ENCODE measurements at places on chromosomes 4 and X. TPM values are rescaled to one million over a fixed set of nuclear protein-coding genes. Genes with fewer than 3 reads are reported as not detected.
A peak's percentile ranks its signal among the peaks of the same experiment; 100 is the strongest.

GALNT7 gene
- total RNA-seq, result 80.9 TPM

DNA sequence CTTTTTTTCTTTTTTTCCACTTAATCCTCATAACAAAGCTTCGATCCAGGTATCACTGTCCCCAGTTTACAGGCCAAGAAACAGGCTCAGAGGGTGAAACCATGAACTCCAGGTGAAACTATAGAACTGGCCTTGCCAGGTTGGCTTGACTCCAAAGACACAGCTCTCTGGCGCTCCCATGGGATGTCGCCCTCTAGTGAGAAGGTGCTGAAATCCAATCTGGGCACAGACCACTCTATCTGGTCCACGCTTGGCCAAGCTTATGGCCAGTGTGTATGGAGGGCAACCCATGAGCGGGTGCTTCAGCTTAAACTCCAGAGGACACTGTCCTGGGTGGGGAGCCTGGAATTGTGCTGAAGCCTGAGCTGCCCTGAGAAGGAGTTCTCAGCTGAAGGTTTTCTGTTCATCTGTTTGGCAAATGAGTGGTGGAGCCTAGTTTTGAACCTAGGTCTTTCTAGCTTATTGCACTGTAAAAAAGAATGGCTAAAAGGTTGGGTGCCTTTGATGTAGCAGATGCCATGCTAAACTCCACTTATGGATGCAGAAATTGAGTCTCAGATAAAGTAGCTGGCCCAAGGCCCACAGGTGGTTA lies 70.5 kb downstream of the SEL1L3 start:
- DNase-seq, result peak; percentile 58

GRCh38 chr4:86965019-86965976 lies 30.5 kb downstream of the AFF1 start:
- no peak for DNase-seq

DNA sequence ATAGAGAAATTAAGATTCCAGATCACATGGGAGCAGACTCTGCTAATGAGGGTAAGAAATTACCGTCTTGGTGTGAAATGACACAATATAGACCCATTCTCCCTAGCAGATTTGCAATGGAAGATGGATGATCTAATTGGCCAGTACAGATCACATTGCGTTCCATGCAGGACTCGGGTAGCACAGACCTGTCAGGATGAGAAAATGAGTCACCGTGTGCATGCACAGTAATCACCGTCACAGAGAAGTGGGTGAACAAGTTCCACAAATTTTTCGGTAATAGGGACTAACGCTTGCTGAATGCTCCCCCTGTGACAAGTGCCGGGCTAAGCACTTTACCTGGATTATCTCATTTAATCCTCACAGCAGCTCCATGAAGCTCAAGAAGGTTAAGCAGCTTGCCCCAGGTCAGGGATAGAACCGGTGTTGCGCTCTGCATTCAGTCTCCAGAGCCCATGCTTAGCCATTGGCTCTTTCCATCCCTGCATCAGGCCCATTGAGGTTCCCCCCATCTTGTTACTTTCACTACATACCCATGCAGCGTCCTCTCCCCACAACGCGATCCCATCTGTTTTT lies 375.6 kb downstream of the FBXW7 start:
- no peak for DNase-seq

DNA sequence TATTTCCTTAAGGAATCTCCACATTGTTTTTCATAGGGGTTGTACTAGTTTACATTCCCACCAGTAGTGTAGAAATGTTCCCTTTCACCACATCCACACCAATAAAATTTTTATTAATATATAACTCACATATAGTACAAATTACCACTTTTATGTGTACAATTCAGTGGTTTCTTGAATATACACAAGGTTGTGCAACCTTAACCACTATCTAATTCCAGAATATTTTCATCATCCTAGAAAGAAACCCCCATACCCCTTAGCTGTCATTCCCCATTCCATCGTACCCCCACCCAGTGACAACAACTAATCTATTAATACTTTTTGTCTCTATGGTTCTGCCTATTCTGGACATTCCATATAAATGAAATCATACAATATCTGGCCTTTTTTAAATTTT lies 108.3 kb upstream of the USP9X start:
- DNase-seq, result no peak
